ENCODE measurements at places on chromosomes 12 and 14.

GRCh38 chr12:52155048-52155868 lies 36.6 kb downstream of the KRT80 start:
- DNase-seq, result no peak

DNA sequence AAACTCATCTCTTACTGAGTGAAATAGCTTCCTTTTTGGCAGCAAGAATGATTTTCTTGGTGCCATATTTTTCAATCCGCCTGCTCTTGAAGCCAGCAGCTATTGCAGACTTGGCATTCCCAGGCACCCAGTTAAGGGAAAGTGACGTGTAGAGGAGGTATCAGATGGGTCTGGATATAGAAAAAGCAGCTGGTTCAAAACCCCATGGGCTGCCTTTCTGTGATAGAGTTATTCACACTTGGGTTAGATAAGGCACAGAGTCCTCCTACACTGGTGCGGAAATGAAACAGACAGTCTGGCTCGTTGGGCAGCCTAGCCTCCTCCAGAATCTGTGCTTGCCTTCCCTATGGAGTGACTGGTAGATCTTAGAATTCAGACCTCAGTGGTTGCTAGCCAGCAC lies 62.2 kb downstream of the PTPN11 start:
- DNase-seq, result no peak

GRCh38 chr14:92997343-92998061 lies 74.6 kb downstream of the CHGA start:
- no peak for DNase-seq

GRCh38 chr14:70776197-70776596 lies 33.1 kb downstream of the MAP3K9 start:
- DNase-seq, result no peak

- DNase-seq, result no peak
Measured at GRCh38 chr12:130788515-130788914, 50.5 kb downstream of the STX2 start.

DNA sequence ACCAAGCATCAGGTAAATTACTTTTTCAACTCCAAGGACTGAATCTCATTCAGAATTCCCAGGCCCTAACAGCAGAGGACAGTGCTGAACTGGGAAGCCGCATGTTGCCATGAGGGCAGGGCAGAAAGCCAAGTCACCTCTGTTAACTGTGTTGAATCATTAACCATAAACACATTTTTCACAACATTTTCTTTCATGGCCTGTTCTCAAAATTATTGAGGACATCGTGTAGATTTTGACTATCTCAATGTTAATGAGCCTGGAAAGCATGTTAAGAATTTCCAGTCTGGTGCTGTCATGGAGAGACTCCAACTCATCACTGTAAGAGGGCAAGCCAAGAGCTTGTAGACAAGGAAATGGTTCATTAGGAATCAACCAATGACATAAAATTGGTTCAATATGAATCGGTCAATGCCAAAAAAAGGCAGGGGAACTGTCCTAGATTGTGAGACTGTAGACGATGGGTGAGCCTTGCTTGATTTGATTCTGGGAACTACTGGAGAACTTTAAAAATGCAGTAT lies 33.7 kb downstream of the CPM start:
- no peak for DNase-seq

GRCh38 chr14:100278702-100279101 lies 27.5 kb downstream of the SLC25A29 start:
- no peak for DNase-seq

DNA sequence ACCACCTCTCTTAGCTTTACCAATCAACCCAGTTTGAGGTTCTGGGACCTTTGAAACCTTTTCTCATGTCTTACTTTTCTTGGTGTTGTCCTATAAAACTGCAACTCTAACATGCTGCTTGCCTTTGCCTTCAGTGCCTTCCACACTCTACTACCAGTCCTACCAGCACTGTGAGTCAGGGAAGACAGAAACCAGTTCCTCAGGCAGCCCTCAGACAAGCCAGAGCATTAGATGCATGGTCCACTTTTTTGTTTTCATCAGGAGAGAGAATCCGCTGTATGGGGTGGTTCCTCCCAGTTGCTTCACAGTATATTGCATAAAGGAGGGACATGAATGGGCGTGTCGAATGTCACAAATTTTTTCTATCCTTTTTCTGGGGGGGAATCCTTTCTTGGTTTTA lies 17.3 kb upstream of the KLRB1 start:
- no peak for DNase-seq

- DNase-seq, result no peak
Measured at GRCh38 chr12:8916154-8916553, 1.8 kb downstream of the PHC1 start.

DNA sequence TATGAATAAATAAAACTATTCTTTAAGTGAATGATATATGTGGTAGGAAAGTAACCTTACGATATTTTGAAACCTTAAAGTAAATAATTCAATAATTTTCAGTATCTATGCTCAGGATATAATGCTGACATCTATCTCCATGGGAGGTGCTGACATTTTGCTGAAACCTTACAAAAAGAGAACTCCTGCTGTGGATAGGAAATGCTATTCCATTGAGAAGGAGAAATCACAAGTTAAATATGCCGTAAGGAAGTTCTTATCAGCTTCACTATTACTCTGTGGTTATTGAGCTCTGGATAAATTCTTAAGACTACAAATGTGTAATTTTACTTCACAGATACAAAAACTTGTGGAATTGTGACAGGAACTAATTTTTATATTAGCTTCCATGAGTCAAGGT lies 722.1 kb downstream of the TMTC2 start:
- DNase-seq, result no peak

GRCh38 chr14:104766256-104766862 lies 13.4 kb downstream of the SIVA1 start:
- DNase-seq, result no peak

- DNase-seq, result no peak
Measured at GRCh38 chr14:72876710-72877063, 17.2 kb downstream of the DPF3 start.

GRCh38 chr12:1723721-1724120 lies 32.9 kb downstream of the ADIPOR2 start:
- DNase-seq, result no peak

DNA sequence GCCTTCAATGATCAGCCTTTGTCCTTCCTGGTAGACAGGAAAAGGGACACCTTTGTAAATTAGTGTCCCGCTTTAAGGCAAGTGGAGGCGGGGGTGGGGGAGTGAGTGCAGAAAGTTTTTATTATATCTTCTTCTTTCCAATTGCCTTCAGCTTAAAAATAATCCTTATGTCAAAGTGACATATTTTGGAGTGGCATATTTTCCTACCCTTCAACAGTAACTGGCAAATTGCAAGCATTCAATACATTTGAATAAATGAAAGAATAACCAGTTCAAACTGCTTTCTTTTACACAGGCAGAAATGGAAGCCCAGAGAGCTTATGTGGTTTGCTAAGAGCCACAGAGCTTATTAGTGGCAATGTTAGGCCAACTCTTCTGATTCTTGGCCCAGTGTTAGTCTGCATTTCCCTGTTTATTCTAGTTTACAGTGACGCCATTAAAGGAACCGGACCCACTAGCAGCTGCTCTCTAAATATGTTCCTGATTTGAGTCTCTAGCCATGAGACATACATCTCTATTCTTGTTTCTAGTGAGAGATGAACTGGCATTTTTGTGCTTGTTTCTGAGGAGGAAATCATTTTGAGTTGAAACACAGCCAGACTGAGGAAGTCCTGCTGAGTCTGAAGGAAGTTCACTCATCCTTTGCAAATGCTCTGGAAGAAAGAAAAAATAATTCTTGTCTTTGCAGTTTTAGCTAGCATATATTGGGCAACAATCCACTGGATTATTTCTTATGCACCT lies 468.7 kb downstream of the NOVA1 start:
- DNase-seq, result no peak

GRCh38 chr14:90848944-90849731 lies 32.9 kb upstream of the TTC7B start:
- DNase-seq, result no peak
